NCI-H2107 (cell line): ENCODE measurements at places on chromosomes 2 and 18.

GRCh38 chr18:13437796-13438506 is 219.4 kb downstream of the LDLRAD4 start:
- no peak for DNase-seq

DNA sequence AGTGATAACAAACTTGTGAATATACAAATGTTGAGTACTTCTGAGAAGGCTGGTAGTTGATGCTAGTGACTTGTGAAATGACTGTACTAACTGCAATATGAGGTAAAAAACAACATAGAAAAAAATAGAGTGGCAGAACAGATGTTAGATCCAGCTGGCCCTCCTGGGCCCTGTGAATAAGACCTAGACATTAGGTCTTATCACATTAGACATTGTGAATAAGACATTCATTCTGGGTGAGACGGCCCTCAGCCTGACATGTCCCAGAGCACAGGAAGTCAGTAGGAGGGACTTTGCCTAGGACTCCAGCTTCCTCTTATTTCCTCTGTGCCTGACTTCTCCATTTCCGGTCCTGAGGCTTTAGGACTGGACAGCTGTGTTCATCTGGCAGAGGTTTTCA is 22.9 kb downstream of the DOK1 start:
- DNase-seq, result no peak

DNA sequence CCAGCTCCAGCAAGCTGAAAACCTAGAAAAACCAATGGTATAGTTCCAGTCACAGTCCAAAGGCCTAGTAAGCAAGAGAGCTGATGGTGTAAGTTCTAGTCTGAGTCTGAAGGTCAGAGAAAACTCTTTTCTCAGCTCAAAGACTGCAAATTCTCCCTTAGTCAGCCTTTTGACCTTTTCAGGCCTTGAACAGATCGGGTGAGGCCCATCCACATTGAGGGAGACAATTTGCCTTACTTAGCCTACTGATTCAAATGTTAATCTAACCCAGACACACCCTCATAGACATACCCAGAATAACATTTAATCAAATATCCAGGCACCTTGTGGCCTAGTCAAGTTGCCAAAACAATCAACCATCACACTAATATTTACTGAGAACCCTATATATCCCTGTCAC is 110.8 kb upstream of the KCNJ3 start:
- no peak for DNase-seq

- no peak for DNase-seq
Observed at GRCh38 chr2:156443089-156443488, 6.9 kb downstream of the GPD2 start.

DNA sequence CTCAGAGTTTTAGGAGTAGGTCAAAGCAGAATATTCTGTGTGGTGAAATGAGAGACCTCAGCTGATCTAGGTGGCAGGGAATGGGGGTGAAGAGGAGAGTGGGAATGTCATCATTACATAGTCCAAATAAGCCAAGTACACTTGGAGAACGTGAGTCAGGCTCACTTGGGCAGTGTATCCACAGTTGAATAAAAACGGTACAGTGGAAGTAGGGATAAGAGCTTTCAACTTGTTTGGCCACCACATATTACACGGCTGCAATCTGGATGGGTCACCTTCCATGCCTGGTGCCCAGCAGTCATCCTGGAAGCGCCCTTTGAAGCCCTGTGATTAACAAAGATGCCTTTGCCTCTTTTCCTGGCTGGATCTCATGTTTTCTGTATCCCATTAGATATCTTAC is 28.6 kb downstream of the MIB1 start:
- no peak for DNase-seq

GRCh38 chr2:157468931-157469708 is 25.2 kb upstream of the CYTIP start:
- no peak for DNase-seq
